ENCODE measurements at places on chromosomes 16 and 17.

DNA sequence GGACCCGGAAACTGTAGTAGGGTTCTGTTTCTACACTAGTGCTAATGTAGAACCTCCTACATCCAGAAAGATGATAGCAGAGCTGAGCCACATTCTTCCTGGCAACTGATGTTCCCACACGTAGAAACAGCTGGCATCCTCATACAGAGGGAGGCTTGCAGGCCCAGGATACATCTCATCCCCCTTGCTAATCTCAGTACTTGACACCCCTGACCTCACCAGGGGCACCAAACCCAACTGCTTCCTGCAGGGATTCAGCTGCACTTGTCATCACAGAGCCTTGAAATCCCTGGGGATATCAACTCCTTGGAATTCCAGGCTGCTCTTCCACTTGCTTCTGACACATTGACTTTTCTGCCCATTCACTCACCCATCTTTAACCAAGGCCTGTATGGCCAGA lies 75.2 kb upstream of the HSBP1 start:
- no peak for DNase-seq

DNA sequence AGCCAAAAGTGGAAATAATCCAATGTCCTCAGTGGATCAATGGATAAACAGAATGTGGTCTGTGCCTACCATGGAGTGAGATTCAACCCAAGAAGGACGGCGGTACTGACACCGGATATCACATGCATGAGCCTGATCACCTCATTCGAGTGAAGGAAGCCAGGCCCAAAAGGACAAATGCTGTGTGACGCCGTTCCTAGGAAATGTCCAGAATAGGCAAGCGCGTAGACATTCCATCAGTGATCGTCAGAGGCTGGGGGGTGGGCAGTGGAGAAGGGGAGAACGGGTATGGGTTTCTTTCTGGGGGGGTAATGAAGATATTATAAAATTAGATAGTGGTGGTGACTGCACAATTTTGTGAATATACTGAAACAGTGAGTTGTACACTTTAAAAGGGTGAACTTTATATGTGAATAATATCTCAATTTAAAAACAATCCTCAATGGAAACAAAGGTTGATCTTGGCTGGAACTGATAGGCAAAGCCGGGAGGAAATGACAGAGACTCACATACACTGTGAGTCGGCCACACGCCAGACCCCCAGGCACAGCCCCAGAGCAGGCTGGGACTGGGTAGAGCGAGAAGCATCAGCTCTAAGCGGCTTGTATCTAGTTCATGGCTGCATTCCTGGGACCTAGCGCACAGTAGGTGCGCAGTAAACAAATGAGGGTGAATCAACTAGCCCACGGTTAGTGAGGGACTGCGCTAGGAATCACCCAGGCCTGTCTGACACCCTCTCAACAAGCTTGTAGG lies 3.5 kb downstream of the DBNDD1 start:
- DNase-seq: no peak

DNA sequence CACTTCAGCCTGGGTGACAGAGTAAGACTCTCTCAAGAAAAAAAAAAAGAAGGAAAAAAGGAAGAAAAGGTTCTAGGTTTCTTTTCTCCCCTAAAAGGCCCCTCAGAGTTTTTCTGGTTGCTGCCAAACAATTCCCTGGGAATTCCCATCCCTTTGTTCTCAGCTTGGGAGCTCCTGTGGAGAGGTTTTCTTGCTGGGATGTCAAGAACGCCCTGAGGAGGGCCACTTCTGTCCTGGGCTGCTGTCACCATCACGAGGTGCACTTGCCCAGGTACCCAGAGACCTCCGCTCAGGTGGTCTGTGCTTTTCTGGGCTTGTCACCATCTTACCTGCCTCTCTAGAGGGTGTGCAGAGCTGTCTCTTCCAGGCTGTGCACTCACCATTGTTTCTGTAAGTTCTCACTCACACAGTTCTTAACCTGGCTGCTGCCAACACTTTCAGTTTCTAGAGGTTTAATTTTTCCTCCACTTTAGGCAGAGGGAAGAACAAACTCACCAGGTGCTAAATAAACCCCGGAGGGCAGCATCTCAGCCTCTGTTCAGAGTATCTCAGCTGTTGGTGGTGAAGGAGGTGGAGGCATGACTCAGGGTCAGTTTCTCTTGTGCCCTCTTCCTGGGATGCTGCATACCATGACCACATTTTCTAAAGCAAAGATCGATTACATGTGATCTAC lies 2.4 kb upstream of the COX6A2 start:
- DNase-seq: no peak

GRCh38 chr16:4011940-4012629 lies 104.2 kb downstream of the ADCY9 start:
- no peak for DNase-seq

- no peak for DNase-seq
Observed at GRCh38 chr17:82394278-82394677, 22.7 kb downstream of the UTS2R start.

DNA sequence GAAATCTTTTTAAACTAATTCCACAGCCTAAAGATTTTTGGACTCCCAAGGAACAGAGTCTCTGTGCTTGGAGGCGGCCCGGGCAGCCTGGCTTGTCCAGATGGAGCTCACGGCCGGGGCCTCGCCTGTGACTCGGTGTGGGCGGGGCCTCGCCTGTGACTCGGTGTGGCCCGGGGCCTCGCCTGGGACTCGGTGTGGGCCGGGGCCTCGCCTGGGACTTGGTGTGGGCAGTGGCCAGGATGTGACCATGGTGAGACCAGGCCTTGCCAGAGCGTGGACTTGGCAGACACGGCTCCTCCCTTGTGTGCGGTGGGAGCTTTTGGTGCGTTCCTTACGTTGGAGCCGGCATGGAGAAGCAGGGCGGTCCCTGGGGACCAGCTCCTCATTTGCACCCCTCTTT lies 92.3 kb downstream of the METRNL start:
- DNase-seq: no peak

GRCh38 chr17:41434005-41434404 lies 6.8 kb downstream of the KRT38 start:
- DNase-seq: no peak

DNA sequence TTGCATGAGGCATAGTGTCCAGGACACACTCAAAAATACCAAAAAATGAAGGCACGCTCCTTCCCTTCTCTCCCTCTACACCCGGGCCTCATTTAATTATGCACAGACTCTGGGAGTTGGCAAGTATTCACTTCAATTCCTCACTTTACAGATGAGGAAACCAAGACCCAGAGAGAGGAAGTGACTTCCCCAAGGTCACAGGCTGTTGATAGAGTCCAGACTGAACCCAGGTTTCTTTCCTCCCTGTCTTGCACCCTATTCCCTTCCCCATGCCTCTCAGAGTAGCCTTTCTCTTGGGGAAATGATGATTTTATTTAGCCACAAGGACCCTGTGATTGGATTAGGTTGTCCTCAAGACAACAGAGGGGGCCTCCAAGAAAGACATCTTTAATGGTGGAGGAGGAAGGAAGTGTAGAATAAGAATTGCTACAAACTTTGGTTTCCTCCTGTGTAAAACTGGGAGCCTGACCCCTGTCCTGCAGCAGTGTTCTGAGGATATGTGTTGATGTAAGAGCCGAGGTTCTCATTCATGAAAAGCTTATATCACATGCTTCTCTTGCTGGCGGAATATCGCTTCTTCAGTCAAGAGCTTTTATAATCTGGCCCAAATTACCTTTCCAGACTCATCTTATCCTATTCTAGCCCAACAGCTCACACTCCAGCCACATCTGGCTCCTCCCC lies 48.8 kb upstream of the SIAH1 start:
- DNase-seq: no peak

- no peak for DNase-seq
Observed at GRCh38 chr17:57182621-57183020, 73.7 kb upstream of the MSI2 start.

GRCh38 chr16:87789437-87790291 lies 23.9 kb upstream of the KLHDC4 start:
- no peak for DNase-seq

DNA sequence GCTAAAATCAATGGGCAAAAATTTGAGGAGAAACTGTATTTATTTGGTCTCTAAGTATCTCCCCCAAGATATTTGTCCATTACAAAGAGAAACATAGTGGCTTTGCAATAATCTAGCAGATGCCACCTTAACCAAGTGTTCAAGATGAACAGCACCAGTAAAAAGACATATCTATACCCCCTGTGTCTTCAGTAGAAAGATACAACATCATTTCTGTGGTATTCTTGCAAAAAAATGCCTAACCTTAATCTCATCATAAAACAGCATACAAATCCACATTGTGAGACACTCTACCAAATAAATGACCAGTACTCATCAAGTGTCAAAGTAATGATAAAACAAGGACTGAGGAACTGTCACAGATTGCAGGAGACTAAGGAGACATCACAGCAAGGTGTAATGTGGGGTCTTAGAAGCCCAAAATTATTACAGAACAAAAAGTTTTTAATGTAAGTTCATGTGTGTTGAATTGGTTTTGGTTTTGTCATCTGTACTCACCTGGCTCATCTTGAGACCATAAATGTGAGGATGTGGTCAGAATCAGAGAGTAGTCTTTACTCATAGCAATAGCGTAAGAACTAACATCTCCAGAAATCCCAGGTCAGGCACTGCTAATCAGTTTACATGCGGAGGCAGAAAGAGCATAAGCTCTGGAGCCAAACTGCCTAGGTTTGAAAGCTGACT lies 77.2 kb downstream of the AATF start:
- DNase-seq: peak; percentile 57

GRCh38 chr17:27520491-27521185 lies 64.4 kb downstream of the KSR1 start:
- no peak for DNase-seq

GRCh38 chr16:49382916-49383315 lies 9.3 kb downstream of the C16orf78 start:
- no peak for DNase-seq

DNA sequence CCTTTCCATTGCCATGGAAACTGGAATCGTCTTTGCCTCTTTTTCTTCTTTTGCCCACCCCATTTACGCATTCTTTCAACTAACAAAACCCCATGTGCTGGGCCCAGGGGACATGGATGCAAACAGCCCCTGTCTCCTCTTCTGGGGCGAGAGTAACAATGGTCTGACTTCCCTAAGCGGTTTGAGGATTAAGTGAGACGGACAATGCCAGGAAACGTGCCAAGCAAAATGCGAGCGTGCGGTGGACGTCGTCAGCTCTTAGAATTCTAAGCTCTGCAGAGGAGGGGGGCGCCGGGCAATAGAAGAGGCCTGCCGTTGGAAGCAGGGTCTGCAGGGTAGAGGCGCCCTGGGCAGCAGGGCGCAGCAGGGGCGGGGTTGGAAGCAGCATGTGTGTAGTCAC lies 42.4 kb upstream of the JPH3 start:
- no peak for DNase-seq

GRCh38 chr16:6863135-6863534 lies 469.5 kb upstream of the RBFOX1 start:
- DNase-seq: no peak

DNA sequence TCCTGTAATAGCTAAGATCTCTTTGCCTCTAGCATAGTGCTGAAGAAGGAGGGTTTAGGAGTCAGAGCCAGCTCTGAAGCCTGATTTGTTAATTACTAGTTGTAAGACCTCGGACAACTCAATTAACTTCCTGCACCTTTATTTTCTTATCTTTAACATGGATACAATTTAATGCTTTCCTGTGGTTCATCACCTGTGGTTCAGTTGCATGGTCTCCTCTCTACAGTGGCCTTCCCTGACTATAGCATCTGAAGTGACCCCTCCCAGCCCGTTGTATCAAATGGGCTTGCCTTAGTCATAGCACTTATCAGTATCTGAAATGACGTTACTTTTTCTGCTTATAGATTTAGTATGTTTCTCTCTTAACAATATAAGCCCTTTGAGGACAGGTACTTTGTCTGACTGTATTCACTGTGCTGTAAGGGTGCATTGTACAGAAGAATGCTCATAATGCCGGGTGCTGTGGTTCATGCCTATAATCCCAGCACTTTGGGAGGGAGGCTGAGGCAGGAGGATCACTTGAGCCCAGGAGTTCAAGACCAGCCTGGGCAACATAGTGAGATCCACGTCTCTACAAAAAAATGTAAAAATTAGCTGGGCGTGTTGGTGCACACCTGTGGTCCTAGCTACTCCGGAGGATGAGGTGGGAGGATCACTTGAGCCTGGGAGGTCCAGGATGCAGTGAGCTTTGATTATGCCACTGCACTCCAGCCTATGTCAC lies 2.6 kb upstream of the NDE1 start:
- no peak for DNase-seq

- no peak for DNase-seq
Observed at GRCh38 chr16:2499890-2500429, 13.8 kb upstream of the ATP6V0C start.

DNA sequence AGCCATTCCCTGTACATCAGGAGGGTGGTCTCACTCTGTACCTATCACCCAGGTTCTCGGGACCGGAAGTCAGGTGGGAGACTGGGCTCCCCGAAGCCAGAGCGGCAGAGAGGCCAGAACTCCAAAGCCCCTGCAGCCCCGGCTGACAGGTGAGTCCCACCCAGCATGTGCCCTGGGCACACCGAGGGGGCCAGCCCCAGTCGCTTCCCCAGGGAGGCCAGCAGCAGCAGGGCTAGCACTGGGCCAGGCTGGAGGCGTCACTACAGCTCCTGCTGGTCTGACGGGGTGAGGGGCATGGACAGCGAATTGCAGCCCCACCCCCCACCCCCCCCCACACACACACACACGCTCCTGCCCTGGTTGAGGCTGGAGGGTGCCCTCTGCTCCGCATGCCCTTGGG lies 7.9 kb upstream of the IL17C start:
- no peak for DNase-seq

DNA sequence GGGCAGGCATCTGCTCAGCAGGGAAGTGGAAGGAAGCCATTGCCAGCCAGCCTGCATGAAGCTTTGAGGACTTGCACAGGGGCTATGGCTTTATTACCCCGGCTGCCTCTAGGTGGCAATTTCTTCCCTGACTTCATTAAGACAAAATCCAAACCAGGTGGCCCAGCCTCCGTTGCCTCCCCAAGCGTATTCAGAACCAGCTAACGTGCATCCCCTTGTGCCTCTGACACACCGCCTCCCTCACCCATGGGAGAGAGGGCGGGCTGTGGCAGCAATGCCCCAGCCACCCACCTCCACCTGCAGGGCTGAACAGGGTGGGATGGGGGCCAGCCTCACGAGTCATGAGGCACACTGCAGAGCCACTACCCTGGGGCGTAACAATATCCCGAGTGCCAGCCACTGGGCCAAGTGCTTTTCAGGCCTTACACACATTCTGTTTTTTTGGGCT lies 6.8 kb downstream of the KIFC3 start:
- DNase-seq: peak; percentile 80

- peak; percentile 99 for DNase-seq
Observed at GRCh38 chr16:2474877-2475412, at the start of gene TBC1D24. Gene TBC1D24, plus strand, starts transcription at chr16:2475127. Its CDS starts 21,022 bp downstream, at chr16:2496149.
